ENCODE measurements at places on chromosomes 12 and 14. TPM values are rescaled to one million over a fixed set of nuclear protein-coding genes. Genes with fewer than 3 reads are reported as not detected.

Gene POTEG
- not detected for total RNA-seq

Gene KRT85
- not detected for total RNA-seq

Gene OR10AD1
- not detected for total RNA-seq

Gene FLRT2
- 9.1 TPM for total RNA-seq

Gene IL31
- total RNA-seq: not detected

Gene FBXO21
- 134 TPM for total RNA-seq

Gene PIP4K2C
- total RNA-seq: 20.5 TPM

Gene NFE2
- not detected for total RNA-seq

Gene SERPINA1
- 5.1 TPM for total RNA-seq

Gene ARHGEF40
- total RNA-seq: 15.0 TPM

Gene CCDC177
- not detected for total RNA-seq

Gene TC2N
- 49.2 TPM for total RNA-seq

Gene EPYC
- total RNA-seq: not detected

Gene PMEL
- total RNA-seq: 1.3 TPM

Gene CHST11
- 9.9 TPM for total RNA-seq

Gene GCN1
- total RNA-seq: 30.3 TPM

Gene LHX5
- not detected for total RNA-seq

Gene SERPINA9
- not detected for total RNA-seq

Gene DENND5B
- 22.1 TPM for total RNA-seq

Gene SYNDIG1L
- not detected for total RNA-seq

Gene CHGA
- 0.99 TPM for total RNA-seq

Gene MDGA2
- 0.36 TPM for total RNA-seq

Gene ACRBP
- 1.2 TPM for total RNA-seq

Gene NANOG
- under 0.01 TPM for total RNA-seq

Gene BDKRB1
- 2.9 TPM for total RNA-seq

Gene KERA
- total RNA-seq: not detected

Gene LMO3
- total RNA-seq: 349 TPM

Gene RDH12
- total RNA-seq: not detected

Gene CDC42BPB
- total RNA-seq: 58.5 TPM

Gene C12orf60
- total RNA-seq: 1.1 TPM

Gene FNTB
- total RNA-seq: 10.7 TPM

Gene SLC41A2
- 22.1 TPM for total RNA-seq

Gene KLRB1
- 1.5 TPM for total RNA-seq

Gene IFT43
- 43.9 TPM for total RNA-seq

Gene WNT5B
- 72.3 TPM for total RNA-seq

Gene RNFT2
- 1.1 TPM for total RNA-seq

Gene HAL
- not detected for total RNA-seq

Gene FAM186B
- not detected for total RNA-seq

Gene ACADS
- 39.7 TPM for total RNA-seq

Gene GPR162
- total RNA-seq: 7.3 TPM

Gene KRT83
- total RNA-seq: not detected

All from sigmoid colon (tissue), 7 donors.